T-helper 22 cell (primary cell): ENCODE measurements at places on chromosomes 1 and 21.

DNA sequence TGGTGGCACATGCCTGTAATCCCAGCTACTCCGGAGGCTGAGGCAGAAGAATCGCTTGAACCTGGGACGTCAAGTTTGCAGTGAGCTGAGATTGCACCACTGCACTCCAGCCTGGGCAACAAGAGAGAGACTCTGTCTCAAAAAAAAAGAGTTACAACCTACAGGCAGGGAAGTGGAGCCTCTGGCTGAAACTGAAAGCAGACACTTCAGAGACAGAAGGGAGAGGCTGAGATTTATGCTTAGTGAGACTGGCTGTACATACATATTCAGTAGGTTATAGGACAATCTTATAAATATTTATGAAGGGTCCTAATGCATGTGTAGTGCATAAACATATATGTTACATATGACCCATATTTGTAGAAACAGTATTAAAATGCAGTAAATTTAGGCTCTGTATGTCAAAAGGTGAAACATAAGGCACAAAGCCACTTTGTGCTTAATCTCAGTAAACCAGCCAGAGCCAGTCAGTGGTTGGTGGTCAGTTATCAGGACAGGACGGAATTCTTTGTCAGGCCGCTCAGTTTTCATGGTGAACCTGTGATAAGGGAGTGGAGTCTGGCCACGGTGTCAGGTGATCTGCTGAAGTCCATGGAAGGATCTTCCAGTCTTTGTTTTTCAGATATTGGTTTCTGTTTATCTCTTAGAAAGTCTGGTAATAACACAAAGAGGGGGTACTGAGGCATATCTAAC, 13.7 kb downstream of the RHEX start:
- no peak for DNase-seq

DNA sequence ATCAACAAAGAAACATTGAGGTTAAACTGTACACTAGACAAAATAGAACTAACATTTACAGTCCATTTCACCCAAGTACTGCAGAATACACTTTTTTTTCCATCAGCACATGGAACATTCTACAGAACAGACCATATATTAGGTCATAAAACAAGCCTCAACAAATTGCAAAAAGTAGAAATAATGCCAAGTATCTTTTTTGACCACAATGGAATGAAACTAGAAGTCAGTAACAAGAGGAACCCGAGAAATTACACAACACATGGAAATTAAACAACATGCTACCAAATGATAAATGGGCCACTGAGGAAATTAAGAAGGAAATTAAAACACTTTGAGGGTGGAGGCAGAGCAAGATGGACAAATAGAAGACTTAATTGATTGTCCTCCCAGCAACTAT, 8.4 kb upstream of the C1orf185 start:
- no peak for DNase-seq

GRCh38 chr1:38045401-38046332, 926 bp downstream of the POU3F1 start:
- DNase-seq = no peak

- DNase-seq = no peak
These were observed 95.3 kb downstream of the CASZ1 start for GRCh38 chr1:10701145-10701544.

DNA sequence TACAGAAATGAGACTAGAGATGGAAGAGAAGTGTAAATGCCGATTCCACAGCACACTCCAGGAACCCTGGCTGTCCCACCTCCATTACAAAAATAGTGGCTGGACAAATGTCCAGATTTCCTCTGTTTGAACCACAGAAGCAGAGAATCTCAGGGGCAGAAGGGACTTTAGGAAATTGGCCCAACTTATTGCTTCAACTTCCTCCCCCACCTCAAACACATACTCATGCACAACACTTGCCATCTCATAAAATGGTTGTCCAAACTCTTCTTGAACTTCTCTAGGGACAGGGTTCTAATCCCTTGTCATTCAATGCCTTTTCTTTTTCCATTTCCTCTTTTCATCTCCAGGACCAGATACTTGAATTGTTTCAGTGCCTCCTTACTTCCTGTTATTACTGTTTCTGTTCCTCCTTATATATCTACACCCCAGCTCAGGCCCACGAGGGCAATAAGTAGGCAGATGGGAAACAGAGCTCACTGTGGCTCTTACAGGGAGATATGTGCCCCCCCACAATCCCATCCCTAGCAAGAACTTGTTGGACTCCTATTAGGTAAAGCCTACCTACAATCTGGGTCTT, 8.5 kb upstream of the B4GALT3 start:
- no peak for DNase-seq

DNA sequence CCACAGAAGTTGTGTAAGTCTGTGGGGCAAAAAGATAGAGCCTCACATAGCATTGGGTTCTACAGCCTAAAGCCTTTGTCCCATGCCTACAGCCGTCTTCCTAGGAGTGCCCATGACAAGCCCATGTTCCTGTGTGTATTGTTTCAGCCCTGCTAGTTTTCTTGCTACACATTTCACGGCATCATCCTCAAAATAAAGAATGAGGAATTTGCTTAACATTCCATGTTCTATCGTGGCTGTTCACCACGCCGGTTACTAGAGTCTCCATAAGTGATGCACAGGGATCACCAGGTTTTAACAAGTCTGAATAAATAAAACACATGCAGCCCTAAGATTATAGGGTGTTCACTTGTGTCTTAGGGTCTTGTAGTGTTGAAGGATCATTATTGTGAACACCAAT, 87.4 kb upstream of the NGF start:
- DNase-seq = no peak

DNA sequence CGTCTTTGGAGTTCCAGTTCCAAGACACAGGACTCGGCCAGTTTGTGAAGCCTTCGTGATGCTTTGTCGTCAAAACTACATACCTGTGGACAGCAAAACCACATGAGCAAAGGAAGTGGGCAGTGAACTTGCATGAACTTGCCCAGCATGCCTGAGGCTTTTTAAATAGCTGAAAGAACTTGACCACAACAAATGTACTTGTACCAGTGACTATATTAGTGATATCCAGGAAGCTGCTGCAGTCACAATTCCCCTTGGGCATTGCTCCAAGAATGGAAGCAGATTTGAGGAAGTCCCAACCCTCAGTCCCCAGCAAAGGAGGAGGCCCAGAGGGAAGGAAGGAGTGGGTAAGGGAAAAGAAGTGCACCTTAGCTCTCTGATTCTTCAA, 2.6 kb downstream of the FUCA1 start:
- no peak for DNase-seq
